NCI-H82 (cell line): ENCODE measurements at places on chromosomes 2 and 18.

DNA sequence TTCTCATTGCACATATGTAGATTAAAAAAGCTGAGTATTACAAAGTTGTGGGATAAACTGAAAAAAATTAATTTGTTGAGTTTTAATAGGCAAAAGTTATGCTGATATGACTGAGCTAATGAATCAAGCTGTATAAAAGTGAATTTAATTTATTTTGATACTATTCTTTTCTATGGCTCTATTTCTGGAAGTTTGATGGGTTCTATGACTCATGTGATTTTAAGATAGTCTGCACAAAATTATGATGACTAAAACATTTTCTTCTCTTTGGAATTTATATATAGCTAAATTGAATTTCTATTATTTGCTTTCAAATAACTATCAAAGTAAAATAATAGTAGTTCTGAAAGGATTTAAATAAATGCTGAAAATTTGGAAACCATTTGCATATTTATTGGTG, 71.0 kb upstream of the MMADHC start:
- no peak for DNase-seq

GRCh38 chr2:24418166-24418841, 58.0 kb upstream of the ITSN2 start:
- DNase-seq, result no peak

- DNase-seq, result peak; percentile 17
Observed at GRCh38 chr2:164761737-164762460, 79.7 kb downstream of the COBLL1 start.

DNA sequence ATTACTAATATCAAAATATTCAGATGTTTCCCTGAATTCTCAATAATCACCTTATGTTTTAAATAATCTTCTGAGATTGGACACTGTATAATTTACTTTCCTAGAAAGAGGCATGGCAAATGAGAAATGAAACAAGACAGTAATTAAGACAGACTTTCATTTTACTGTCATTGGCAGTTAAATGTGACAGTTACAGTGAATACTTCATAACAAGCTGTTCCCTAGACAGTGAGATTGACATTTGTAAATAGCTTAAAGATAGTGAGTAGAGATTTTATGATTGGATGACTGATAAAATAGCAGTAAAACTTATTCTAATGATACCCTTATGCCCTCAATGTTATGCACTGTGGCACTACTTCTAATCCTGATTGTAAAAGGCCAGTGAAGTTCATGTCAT, 524.9 kb upstream of the TMEFF2 start:
- DNase-seq, result no peak

DNA sequence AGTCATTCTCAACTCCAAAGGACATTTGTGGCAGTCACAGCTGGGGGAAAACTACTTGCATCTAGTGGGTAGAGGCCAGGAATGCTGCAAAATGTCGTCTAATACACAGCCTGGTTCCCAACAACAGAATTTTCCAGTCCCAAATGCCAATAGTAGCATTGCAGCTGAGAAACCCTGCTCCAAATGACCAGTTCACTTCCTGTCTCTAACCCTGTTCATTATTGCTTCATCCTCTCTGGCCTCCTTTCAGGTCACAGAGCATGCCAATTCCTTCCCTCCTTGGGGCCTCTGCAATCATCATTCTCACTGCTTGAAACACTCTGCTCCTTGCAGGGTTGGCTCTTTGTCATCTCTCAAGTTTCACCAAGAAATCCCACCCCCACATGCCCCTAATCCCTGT, 139.1 kb downstream of the IRS1 start:
- DNase-seq, result peak; percentile 85

DNA sequence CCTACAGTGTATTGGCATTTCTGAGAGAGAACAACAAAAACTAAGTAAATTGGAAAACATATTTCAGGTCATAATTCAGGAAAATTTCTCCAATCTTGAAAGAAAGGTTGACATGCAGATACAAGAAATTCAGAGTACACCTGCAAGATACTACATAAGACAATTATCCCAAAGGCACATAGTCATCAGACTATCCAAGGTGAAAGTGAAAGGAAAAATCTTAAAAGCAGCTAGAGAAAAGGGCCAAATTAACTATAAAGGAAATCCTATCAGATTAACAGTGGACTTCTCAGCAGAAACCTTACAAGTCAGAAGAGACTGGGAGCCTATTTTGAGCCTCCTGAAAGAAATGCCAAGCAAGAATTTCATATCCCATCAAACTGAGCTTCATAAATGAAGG, 449.0 kb upstream of the MMADHC start:
- no peak for DNase-seq

GRCh38 chr2:84697895-84698294, 181.6 kb downstream of the DNAH6 start:
- DNase-seq, result no peak

GRCh38 chr2:164697688-164698461, 76.6 kb upstream of the GRB14 start:
- peak; percentile 71 for DNase-seq

- no peak for DNase-seq
Observed at GRCh38 chr2:25275575-25275965, 66.2 kb downstream of the DNMT3A start.

GRCh38 chr2:111106706-111107105, 14.0 kb upstream of the BCL2L11 start:
- DNase-seq, result no peak

GRCh38 chr2:120600786-120601185, 134.9 kb upstream of the GLI2 start:
- no peak for DNase-seq
